HEK293T (cell line): ENCODE measurements at places on chromosomes 16 and 17.

GRCh38 chr17:80982426-80982974 lies 9.1 kb upstream of the CHMP6 start:
- DNase-seq: no peak

- no peak for DNase-seq
Measured at GRCh38 chr16:50602126-50602525, 53.9 kb downstream of the NKD1 start.

- DNase-seq: no peak
Measured at GRCh38 chr16:65285128-65286048, 163.5 kb upstream of the CDH11 start.

- peak; percentile 74 for DNase-seq
Measured at GRCh38 chr16:27920391-27920891, 143.1 kb downstream of the GSG1L start.

DNA sequence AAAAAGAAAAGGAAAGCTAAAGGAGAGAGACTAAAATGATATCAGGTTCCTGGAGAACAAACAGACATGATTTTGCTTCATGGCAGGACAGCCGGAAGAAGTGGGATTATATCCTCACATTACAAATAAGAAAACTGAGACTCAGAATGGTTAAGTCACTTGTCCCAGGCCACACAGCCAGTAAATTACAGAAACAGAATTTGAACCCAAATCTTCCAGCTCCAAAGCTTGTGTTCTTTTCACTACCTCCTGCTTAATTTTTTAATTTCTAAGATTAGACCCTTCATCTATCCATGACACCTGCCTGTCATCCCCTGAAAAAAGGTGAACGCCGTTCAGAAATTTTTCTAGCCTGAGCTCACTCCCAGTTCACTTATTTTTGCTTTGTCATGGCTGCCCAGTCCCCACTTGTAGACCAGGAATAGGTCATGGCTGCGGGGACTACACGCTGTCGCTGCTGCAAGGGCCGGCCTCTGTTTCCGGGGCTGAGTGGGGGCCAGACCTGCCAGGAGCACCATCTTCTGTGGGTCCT lies 36.1 kb downstream of the MAPT start:
- DNase-seq: no peak
